ENCODE measurements at places on chromosomes 7 and 10.

GRCh38 chr10:6204341-6205191, 1.8 kb downstream of the PFKFB3 start:
- no peak for DNase-seq

DNA sequence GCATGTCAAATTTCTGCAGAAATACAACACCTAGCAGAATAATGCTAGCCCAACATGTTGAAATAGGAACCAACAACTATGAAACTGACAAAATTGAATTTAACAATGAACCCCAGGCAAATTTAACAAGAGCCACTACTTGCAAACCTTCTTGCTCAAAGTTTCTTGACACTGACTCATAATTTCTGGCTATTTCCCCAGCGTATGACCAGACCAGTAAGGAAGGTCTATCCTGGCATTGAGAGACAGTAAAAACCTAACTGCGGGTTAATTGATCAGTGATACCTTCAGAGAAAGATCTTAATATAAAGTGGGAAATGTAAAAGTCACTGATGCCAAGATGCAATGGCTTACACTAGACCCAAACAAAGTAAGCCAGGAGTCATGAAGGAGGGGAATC, 510.1 kb downstream of the ARL4A start:
- DNase-seq = no peak

DNA sequence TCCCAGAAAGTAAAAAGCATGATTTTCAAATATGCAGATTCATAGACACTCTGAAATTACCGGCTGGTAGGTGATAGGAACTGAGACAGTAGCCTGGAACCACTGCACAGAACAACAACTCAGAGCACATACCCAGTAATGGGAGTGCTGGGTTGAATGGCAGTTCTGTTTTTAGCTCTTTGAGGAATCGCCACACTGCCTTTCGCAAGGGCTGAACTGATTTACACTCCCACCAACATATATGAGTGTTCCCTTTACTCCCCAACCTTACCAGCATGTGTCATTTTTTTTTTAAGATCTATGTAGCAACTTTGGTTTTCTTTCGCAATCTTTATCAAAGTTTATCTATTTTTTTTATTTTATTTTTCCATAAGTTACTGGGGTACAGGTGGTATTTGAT, 358.8 kb downstream of the CALN1 start:
- no peak for DNase-seq

GRCh38 chr10:43778571-43778970, 129.9 kb upstream of the ZNF32 start:
- no peak for DNase-seq

GRCh38 chr7:134350709-134351108, 34.0 kb upstream of the SLC35B4 start:
- DNase-seq = no peak

DNA sequence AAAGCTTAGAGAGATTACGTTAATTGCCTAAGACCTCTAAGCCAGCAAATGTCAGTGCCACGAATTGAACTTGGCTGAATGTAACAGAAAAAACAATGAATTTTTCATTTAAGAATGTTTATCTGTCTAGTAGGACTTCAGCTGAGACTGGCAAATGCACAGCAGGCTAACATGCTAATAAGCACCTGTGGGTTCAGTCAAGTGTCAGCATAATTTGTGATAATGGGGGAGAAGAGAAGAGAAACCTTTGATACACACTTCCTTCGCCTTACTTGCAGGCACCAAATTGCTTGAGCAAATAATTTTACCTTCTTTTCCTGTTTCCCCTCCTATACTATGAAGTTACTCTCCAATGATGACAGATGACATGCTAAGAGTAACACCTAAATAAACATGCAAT, 1136.5 kb upstream of the SORCS1 start:
- DNase-seq = no peak

DNA sequence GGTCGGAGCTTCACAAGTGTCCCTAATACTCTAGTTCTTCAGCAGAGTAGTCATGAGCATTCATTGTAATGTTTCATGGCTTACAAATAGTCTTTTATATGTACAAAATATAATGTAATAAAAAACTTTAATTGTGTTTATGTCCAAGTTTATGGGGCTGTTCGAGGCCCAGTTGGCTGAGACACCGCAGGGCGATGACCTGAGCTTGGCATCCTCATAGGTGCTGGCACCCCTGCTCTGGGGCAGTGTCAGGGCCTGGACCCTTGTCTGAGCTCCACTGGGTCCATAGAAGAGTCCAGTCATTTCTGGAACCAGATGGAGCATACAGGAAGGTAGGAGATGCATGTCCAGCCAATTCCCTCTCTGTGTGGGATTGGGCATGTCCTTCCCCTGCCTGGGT, 12.9 kb upstream of the ZMIZ1 start:
- no peak for DNase-seq

DNA sequence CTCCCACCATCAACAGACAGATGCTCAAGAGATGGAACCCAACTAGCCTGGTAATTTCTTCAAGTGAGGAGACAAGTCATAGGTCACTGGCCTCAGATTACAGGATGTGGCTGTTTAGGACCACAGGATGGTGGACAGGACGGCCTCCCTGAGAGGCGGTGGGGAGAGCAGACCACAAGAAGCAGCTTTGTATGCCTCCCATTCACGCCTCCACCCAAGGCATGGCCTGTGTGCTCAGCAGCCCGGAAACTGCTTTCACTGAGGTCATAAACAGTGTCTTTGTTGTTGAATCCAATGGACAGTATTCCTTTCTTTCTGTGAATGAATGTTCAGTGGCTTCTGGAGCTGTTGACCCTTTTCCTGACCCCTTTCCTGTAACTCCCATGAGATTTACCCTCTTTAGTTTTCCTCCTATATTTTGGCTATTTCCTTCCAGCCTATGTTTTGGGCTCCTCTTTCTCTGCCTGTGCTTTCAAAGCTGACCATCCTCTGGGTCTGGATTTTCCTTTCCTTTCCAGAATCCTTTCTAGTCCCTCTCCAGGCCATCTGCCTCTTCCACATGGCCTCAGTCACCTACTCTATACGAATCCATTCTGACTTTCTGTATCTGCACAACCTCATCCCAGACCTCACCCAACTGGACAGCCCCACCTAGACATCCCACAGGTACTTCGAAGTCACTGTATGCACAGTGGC, 32.4 kb upstream of the INPP5F start:
- DNase-seq = no peak

DNA sequence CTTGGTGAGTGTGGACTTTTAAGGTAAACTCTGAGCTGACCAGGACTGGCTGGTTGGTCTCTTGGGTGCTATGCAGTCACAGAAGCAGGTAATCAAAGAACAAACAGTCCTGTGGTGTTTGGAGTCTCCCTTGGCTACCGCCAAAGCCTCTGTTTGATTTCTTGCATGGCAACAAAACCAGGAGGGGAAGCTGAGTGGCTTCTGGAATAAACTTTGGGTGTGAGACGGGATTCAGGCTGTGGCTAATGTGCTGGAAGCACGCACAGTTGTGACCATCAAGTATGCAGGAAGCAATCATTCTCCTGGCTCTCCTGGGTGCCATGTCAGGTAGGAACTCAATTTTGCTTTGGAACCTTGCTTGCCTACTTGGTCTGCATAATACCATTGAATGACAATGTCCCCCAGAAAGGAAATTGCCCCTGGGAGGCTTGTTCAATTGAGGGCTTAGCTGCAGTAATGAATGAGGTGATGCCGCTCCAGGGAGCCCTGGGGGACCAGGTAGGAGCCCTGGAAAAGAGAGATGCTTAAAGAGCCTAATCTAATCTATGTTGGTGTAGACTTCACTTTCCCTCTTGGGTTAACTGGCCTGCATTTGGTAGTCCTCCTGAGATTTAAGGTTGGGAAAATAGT, at the start of gene CDHR3:
CDHR3 (plus strand) TSS at position 227 of the 630 bp plus-strand sequence; CDS start at position 282, 55 bp downstream.
- DNase-seq = no peak

DNA sequence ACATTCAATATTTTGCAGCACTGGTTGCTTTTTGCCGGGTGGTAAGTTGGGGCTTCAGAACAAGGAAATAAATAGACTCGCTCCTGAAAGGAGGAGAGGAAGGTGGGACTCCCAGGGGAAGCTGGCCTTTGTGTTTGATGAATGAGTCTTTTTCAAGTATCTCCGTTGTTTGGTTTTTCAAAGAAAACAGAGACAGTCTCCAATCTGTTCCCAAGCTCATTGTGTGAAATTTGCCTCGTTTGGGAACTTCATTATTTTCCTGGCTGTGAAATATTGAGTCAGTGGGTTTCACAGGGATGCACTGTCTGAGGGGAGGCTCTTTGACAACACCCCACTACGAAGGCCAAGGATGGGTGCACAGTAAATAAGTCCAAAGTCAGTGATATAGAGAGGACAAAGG, 38.7 kb upstream of the KIAA1217 start:
- DNase-seq = no peak

- no peak for DNase-seq
Measured at GRCh38 chr7:111760043-111760442, 197.8 kb upstream of the IMMP2L start.

DNA sequence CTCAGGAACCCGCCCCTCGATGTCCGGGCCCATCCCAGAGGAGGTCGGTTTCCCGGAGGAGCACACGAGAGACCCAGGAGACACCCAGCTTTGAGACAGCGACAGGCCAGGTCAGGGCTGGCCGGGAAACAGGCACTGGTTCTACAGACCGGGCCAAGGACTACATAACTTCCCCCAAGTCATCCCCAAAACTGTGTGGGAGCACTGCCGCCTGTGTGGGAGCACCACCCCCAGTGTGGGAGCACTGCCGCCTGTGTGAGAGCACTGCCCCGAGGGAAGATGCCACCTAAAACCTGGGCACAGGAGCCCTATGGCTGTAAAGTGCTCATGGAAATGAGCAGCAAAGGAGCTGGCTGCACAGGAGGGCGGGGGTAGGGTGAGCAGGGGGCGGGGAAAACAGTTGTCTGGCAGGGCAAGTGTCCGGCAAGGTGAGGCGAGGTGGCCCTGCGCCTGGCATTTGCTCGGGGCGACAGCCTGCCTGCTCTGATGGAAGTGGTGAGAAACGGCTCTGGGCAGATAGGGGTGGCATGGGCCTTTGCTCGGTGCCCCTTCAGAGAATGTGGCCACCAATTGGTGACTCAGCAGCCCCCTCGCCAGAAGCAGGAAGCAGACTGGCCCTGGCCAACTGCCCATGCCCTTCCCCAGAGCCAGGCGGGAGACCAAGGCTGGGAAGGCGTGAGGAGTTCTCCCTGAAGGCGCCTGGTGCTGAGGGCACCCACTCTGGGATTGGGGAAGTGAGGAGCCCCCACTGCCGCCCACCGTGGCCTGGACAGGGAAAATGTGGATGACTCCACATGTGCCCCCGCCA, 26.2 kb downstream of the PAPOLB start:
- no peak for DNase-seq

- no peak for DNase-seq
Measured at GRCh38 chr10:63603709-63604445, 82.7 kb downstream of the REEP3 start.

- DNase-seq = no peak
Measured at GRCh38 chr10:50579491-50580261, 44.1 kb downstream of the SGMS1 start.

DNA sequence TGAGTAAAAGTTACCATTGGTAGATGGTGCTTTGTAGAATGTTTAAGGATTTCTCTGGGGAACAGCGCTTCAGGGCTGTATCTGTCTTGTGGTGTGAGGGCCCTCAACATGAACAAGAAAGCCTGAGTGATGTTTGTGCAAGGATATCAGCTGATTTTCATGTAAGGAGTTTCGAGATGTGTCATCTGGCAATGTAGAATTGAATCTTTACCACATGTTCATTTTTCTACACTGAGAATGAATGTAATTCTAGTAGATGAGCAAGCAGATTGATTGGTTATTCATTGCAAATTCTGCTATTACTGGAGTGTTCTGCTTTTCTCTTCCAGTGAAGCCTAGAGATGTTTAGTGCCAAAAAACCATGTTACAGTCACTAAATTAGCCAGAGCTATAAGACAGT, 87.7 kb downstream of the ST7 start:
- DNase-seq = no peak

- no peak for DNase-seq
Measured at GRCh38 chr10:28113202-28113601, 114.3 kb upstream of the ODAD2 start.

- DNase-seq = no peak
Measured at GRCh38 chr7:106779877-106780276, 85.2 kb upstream of the PIK3CG start.

DNA sequence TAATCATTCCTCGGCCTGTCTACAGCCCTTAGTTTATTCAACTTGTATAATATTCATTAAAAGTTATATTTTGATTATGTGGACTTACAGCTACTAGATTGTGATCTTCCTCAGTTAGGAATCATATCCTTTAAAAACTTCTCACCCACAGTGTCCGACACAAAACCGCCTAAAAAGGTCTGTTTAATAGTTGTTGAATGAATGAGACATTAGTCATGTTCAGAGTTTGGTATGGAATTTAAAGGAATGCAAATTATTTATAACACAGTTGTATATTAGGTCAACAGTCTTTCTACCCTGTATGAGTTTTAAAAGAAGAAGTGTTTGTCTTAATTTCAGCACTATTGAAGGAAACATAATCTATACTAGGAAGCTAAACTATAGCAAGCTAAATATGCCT, 390.0 kb downstream of the ARL4A start:
- no peak for DNase-seq

DNA sequence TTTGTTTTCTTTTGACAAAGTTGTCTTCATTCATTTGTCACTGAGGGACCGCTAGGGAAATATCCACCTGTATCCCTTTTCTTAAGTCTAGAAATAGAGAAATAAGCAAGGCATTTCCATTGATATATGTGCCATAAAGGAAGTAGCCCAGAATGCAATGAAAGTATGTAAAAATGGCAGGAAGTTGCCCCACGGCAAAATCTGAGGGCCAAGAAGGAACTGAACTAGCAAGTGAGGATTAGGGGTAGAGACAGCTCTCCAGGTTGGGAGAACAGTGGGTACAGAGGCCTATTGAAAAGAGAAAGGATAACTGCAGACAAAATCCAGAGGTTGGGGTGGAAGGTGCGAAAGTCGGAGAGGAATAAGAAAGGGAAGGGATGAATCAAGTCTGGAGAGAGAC, 56.6 kb upstream of the TOMM7 start:
- DNase-seq = no peak

- no peak for DNase-seq
Measured at GRCh38 chr7:37719077-37719476, 35.5 kb downstream of the GPR141 start.

DNA sequence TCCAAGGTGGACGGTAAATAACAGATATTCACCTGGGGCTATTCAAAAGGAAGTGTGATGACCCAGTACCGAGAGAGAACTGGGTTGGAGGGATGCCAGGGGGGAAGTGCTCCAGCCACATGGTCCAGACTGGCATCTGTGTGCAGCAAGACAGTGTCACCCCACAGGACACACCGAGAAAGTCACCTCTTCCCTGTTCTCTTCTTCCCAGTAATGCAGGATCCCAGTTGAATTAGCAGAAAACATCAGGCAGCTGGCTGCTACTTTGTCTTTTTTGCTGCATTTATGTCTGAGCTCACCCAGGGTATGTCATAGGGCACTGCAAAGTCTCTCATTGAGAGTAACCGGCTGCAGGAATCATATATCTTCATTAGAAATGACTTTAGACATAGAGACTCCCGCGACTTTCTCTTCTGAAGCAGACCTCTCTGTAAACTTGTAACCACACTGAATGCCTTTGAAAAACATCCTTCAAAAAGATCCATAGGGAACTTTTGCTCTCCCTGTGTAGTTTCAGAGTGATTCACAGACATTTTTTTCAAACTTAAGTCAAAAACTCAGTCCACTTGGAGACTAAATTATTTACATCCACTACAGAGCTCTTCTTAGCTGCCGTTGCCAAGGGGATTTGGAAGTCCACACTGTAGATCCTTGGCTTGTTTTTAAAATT, 609.0 kb upstream of the DPP6 start:
- DNase-seq = no peak

Data from CD4-positive, alpha-beta T cell treated with Interleukin-2 at 100 ng/mL for 4 hours (primary cell).